GM12891 (cell line): ENCODE measurements at places on chromosomes 6 and 20.

DNA sequence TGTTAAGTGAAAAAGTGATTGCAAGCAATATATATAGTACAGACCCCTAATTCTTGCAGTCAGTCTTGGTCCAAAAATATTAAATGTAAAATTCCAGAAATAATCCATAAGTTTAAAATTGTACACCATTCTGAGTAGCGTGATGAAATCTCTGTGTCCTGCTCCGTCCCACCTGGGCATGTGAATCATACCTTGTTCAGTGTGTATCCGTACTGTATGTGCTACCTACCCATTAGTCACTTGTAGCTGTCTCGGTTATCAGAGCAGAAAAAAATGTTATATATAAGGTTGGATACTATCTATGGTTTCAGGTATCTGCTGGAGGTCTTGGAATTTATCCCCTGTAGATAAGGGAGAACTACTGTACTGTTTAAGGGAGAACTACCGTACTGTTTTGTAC, 16.3 kb downstream of the IRAK1BP1 start:
- no peak for DNase-seq

- DNase-seq, result no peak
Measured at GRCh38 chr6:165486183-165487137, 176.6 kb downstream of the PDE10A start.

GRCh38 chr6:143959927-143960326, 48.1 kb downstream of the PLAGL1 start:
- no peak for DNase-seq

DNA sequence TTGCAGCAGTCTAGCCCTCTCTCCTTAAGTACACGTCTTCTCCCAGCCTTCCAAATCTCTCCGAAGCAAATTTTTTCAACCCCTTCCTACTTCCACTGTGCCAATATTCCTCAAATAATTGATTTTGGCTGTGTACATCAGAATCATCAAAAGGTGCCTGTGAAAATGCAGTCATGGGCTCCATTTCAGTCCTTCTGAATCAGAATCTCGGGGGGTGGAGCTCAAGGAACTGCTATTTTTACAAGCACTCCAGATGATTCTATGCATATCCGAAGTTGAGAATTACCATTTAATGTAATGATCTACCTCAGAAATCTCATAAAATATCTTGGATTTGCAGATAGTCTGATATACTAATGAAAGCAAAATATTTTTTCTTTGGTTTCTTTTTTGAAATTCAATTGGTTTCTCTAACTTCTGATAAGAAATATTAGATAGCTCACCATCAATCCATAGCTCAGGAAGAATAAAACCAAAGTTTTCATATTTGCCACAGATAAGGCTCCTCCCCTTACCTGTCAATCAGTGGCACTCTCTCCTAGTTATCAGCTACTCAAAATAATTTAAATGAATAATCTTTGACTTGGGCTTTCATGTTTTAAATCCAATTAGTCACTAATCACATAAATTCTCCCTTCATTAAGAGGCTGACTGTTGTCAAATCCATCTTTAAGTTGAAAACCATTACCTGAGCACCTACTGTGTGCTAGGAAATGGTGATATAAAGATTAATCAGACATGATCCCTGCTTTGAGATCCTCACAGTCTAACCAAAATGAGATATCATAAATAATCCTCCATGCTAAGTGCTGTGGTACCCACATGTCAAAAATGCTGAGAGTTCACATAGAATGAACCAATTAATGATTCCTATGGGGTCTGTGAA, 36.4 kb upstream of the STXBP5 start:
- no peak for DNase-seq

- DNase-seq, result no peak
Measured at GRCh38 chr6:166850677-166851076, 105.7 kb downstream of the RNASET2 start.

DNA sequence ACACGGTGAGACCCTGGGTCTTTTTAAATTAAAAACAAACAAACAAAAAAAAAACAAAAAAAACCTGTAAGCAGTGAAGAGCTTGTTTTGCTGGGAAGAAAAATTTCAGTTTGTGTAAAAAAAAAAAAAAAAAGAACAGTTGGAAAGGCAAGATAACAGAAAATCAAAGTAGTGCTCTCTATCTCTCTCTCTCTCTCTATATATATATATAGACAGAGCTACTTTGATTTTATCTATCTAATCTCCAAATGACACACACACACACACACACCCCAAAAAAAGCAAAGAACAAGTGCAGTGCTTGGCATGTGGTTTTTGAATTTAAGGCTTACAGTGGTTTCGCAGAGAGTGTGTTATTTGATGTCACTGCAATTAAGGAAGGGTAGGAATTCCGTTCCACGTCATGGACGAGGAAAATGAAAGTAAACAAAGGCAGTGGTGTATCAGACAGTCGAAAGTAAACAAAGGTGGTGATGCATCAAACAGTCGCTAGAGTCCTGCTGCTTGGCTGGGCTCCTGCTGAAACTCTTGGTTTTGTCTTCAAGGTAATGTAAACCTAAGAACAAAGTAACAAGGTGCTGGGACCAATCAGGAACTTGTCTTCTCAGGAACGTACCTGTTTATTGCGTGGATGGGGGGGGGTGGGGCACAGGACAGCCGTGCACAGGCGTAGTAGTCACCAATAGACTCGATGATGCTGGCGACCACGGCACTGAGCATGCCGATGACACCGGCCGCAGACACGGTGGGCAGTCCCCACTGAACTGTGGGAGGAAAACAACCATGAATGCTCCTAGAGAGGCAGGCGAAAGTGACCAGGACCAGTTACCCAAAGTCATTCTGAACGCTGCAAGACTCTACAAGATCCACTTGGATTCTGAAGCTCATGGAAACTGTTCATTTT, 131.8 kb downstream of the SLC23A2 start:
- DNase-seq, result no peak

GRCh38 chr20:40782043-40782368, 93.0 kb upstream of the MAFB start:
- no peak for DNase-seq

DNA sequence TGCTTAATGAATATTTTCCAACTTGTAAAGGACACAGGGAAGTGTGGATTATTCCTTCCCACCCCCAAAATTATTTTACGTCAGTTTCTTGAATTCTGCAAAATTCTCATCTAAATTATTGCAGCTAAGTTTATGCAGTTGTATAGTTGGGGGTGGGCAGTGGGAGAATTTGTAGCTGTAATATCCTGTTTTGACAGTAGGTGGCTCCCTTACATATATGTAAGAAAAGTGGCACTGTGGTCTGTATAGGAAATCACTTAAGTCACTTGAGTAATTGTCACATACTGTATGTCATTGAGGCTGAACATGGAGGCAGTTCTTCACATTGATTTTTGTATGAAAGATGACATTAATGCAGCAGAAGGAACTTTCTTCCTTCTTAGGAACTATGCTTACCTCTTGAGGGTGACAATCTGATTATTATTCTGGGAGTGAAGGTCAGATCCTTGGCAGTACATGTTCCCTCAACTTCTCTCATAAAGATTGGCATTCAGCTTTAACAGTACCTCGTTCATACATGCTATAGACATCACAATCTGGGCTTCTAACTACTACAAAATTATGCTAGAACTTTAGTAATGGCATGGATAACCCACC, 14.6 kb upstream of the CFAP206 start:
- no peak for DNase-seq

DNA sequence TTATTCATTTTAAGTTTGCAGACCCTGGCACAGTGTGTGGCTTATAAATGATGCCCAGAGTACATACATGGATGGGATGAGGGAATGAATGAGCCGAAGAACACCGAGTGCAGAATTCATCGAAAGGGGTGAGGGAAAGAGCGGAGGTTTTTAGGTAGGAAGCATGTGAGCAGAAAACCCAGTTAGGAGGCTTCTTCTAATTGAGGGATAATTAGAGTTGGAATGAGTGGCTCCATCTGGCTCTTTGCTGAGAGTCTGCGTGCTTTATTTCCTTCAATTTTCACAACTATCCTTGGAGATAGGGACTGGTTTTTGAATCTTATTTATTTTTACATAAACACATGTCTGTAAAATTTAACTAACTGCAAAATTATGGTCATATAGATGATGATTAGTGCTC, 150.7 kb downstream of the DOK5 start:
- DNase-seq, result no peak

- no peak for DNase-seq
Measured at GRCh38 chr6:157034436-157035230, 257.5 kb downstream of the ARID1B start.

- DNase-seq, result no peak
Measured at GRCh38 chr20:1130847-1131246, 12.4 kb downstream of the PSMF1 start.

DNA sequence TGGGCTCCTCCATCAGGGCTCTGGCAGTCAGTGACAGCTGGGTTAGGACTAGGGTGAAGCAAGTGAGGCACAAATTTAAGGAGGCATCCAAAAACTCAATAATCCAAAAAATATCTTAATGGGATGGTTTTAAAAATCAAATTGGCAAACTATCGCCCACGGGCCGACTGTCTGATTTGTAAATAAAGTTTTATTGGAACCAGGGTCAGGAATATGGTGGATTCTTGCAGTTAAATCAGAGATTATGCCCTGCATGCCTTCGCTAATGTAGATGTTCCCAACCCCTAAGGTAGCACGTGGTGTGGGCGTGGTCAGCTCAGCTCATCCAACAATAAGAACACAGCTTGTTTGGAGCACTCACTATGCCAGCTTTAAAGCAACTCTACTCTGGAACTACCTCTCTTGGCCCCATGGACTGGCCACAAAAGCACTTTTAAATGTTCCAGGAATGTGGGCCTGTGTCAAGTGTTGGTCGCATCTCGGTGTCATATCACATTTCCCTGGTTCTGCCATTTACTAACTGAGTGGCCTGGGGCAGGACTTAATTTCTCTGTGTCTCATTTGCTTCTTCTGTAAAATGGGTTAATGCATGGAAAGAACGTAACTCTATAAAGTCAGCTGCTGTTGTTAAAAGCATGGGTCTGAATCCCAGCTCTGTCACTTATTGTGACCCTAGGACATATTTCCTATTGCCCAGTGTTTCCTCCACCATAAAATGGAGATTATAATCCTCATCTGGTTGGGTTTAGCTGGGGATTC, 7.0 kb downstream of the TP53RK start:
- no peak for DNase-seq

DNA sequence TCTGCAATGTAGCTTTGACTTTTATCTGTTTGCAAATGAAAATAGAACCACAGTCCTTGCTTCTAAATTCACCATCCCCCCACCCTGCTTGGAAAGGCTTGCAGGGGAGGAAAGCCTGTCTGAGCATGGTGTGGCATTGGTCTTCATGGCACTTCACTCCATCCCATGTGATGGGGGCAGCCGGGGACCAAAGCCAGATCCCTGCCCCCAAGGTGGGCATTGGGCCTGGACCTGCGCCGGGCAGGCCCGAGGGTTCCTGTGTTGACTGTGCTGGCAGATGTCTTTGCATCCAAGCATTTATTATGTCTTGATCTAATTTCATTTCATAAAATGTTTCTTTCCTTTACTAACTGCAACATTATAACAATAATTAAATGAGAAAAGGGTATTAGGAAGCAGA, 120.0 kb downstream of the SYNDIG1 start:
- DNase-seq, result no peak

DNA sequence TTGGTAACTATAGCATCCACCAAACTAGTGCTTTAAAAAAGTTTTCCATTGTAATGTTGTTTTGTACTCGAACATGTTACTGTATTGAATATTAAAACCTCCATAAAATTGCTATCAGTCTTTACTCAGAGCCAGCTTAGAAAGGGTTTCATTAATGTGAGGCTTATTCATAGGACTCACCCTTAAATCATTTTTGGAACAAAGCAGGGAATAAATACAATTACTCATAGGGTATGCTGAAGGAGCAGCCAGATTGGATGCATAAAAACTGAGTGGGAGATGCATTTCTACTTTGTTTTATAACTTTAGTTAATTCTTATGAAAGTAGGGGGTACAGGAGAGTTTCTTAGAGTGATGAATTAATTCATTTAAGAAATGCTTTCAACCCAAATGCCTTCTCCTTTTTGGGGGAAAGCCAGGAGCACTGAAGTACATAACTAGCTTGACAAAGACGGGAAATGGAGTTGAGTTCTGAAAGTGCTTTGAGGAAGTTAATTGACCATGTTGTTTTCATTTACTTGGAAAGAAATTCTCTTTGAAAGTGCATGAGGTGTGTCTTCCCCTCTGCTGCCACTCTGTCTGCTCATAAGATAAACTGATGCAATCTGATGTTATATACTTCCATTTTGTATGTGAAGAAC, 90.3 kb downstream of the RNF144B start:
- no peak for DNase-seq

DNA sequence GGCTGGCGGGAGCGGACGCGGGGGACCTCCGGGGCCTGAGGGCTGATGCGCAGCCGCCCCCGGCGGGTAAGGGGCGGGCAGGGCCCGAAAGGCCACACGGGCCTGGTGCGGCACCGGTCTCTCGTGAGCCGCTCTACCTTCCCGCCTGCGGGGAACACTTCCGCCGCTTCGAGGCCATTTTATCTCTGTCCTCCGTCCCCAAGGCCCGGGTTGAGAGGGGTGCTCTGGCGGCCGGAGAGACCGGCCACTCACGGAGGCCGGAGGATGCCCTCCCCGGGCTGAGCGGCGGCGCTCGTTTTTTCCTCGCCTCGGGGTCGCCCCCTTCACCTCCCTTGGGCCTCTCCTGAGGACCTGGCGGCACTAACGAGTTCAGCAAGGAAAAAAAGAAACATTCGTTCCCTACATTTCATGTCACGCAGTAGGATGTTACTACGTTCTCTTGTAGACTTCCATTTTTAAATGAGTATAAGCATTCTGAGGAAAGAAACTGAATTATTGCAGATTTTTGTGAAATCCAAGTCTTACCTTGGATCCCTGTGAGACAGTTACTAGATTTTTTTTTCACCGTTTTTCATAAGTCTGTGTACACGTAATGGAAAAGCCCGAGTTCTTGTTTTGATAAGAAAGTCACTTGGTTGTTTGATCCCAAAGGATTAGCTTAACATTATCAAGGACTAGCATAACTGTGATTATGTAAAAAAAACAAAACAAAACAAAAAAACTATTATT, 575 bp downstream of the WTAP start:
- DNase-seq, result peak; percentile 38

GRCh38 chr6:147839708-147840610, 331.5 kb downstream of the SAMD5 start:
- no peak for DNase-seq

DNA sequence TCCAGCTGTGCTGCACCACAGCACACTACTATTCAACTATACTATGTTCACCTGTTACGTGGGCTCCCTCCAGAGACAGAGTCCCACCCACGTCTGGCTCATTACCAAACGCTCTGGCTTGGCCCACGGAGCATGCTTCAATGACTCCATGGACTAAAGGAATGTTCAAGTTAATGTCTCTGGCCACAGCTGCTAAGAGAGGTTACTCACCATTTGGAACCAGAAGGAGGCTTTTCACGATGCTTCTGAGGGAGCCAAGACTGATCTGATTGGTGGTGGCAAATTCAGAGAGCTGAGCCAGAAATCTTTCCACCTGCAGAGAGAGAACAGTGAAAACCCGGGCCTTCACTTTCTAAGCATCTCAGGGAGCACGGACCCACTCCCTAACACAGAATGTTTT, 15.6 kb downstream of the COMMD7 start:
- no peak for DNase-seq
